ENCODE measurements at places on chromosomes 4 and X. TPM values are rescaled to one million over a fixed set of nuclear protein-coding genes. Genes with fewer than 3 reads are reported as not detected.

The CHM gene
- 16.8 TPM for total RNA-seq

The ARSJ gene
- total RNA-seq: 10.6 TPM

The PNMA6A gene
- total RNA-seq: not detected

The HTR2C gene
- not detected for total RNA-seq

The MMRN1 gene
- 14.0 TPM for total RNA-seq

The AFF2 gene
- 0.09 TPM for total RNA-seq

The PRKG2 gene
- 8.0 TPM for total RNA-seq

The CYSLTR1 gene
- total RNA-seq: 2.4 TPM

The YY2 gene
- total RNA-seq: 0.95 TPM

The NUP62CL gene
- 2.4 TPM for total RNA-seq

The FBXL5 gene
- 59.2 TPM for total RNA-seq

The RNF212 gene
- 1.6 TPM for total RNA-seq
